ENCODE measurements at places on chromosomes 3 and 15. TPM values are rescaled to one million over a fixed set of nuclear protein-coding genes. Genes with fewer than 3 reads are reported as not detected.

The UROC1 gene
- not detected for total RNA-seq

The THRB gene
- 13.2 TPM for total RNA-seq

The PAQR5 gene
- 22.3 TPM for total RNA-seq

The SERPINI2 gene
- 2.4 TPM for total RNA-seq

The SERINC4 gene
- total RNA-seq, result not detected

GRCh38 chr3:55687526-55687925 is 200.4 kb upstream of the WNT5A start:
- H3K4me1 ChIP-seq, result no peaks in the 10 kb centered on the region
- no peak overlapping the region for H3K4me3 ChIP-seq
- H3K27ac ChIP-seq, result no peak overlapping the region
- DNase-seq, result no peak

DNA sequence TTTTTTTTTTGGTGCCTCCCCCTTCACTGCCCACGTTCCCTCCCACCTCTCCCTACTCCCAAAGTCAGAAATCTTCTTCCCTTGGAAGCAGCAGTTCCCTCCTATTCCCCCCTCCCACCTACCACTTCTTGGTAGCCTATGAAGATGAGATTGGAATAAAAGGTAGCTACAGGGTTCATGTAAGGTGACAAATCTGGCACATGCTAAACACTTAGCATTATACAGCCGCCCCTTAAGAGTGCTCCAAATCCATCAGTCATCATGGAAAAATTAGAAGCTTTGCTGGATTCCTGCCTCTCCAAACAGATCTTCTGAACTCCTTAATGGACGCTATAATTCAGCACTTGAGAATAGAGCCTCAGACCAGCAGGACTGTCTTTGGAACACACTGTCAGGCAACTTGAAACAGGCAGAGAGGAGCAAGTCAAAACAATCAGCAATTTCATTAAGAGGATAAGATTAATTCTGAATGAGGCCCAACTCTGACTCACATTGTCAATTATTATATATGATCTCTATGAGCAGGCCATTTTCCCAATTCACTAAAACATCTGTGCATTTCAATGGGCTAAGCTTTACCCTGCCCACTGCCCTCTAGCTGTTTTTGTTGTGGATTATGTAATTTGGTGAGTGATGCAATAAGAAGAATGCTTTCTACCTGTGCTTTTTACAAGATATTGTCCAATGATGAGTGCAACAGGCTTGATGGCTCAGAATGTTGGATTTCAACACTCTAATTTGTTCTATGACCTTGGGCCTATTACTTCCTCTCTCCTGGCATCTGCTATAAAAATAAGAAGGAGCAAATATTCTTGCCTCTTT is 34.6 kb upstream of the SPRED1 start:
- H3K36me3 ChIP-seq, result no peaks in the 10 kb centered on the region
- H3K4me3 ChIP-seq, result no peak overlapping the region
- DNase-seq, result no peak

- no peak overlapping the region for H3K27ac ChIP-seq
- no peak for DNase-seq
- H3K4me3 ChIP-seq, result no peak overlapping the region
- no peaks in the 10 kb centered on the region for H3K36me3 ChIP-seq
- H3K27me3 ChIP-seq, result no peaks in the 10 kb centered on the region
Measured at GRCh38 chr3:108448593-108448992, 61.8 kb downstream of the MYH15 start.

DNA sequence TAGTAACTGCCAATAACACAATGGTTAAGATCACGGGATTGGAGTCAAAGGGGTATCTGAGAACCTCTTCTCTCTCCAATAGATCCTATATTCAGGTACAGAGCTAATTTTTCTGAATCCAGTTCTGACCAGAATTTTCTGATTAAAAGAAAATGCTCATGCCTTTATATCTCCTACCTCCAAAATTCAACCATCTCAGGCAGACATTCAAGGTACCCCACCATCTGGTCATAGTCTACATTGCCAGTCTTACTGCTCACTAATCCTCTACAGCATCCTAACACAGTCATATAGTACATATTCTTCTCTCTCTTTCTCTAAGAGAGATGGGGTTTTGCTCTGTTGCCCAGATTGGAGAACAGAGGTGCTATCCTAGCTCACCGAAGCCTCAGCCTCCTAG is 59.1 kb downstream of the LSAMP start:
- no peaks in the 10 kb centered on the region for H3K36me3 ChIP-seq
- no peaks in the 10 kb centered on the region for H3K4me1 ChIP-seq
- no peak overlapping the region for H3K27ac ChIP-seq
- no peaks in the 10 kb centered on the region for H3K27me3 ChIP-seq
- H3K4me3 ChIP-seq, result no peak overlapping the region

GRCh38 chr3:71917545-71917944 is 132.6 kb upstream of the PROK2 start:
- H3K27me3 ChIP-seq, result no peaks in the 10 kb centered on the region
- H3K4me3 ChIP-seq, result no peak overlapping the region
- no peaks in the 10 kb centered on the region for H3K4me1 ChIP-seq

GRCh38 chr3:117761703-117762620 is 1052.4 kb downstream of the TUSC7 start:
- no peak for DNase-seq
- H3K4me3 ChIP-seq, result no peak overlapping the region
- no peak overlapping the region for H3K27ac ChIP-seq
- H3K36me3 ChIP-seq, result no peaks in the 10 kb centered on the region
- no peaks in the 10 kb centered on the region for H3K27me3 ChIP-seq

DNA sequence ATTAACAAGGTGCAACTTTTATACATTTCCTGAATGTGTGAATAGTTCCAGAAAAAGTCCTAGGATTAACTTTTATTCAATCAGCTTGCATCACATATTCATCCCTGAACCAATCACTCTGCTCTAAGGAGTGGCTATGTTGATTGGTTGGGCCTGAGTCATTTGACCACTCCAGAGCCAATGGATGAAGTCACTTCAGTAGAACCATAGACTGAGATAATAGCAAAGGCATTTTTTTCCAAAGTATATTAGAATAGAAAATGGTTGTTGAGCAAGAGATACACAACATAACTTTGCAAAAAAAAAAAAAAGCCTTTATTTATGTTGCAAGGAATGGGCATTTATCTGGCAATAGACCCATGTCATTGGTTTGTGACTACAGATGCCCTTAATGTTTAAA is 55.5 kb upstream of the AGTR1 start:
- no peaks in the 10 kb centered on the region for H3K4me1 ChIP-seq
- H3K4me3 ChIP-seq, result no peak overlapping the region
- H3K27me3 ChIP-seq, result no peaks in the 10 kb centered on the region
- no peaks in the 10 kb centered on the region for H3K36me3 ChIP-seq

GRCh38 chr15:84761607-84762131 is 13.3 kb downstream of the ZNF592 start:
- H3K27me3 ChIP-seq, result no peaks in the 10 kb centered on the region
- no peak overlapping the region for H3K4me3 ChIP-seq
- no peaks in the 10 kb centered on the region for H3K36me3 ChIP-seq
- H3K27ac ChIP-seq, result peak overlapping the region; percentile 20
- DNase-seq, result no peak

DNA sequence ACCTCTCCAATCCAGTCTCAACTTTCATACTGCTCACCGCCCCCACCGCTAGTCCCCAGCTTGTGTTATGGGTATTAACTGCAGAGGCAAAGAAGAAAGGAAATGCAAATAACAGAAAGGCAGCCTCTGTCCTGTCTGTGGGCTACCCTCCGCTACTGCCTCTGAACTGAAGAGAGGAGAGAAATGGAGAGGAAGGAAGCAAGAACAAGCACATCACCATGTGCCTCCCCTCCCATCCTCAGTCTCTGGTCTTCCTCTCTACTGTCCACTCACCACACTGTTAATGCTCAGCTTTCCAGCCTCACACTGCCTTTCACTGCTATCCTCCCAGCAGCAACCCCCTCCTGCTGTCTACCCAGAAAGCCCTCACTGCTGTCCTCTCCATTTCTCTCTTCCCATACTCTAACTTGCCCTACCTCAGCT is 139.0 kb upstream of the SLC2A2 start:
- no peak overlapping the region for H3K4me3 ChIP-seq
- no peak for DNase-seq
- peak overlapping the region; percentile 85 for H3K27ac ChIP-seq

DNA sequence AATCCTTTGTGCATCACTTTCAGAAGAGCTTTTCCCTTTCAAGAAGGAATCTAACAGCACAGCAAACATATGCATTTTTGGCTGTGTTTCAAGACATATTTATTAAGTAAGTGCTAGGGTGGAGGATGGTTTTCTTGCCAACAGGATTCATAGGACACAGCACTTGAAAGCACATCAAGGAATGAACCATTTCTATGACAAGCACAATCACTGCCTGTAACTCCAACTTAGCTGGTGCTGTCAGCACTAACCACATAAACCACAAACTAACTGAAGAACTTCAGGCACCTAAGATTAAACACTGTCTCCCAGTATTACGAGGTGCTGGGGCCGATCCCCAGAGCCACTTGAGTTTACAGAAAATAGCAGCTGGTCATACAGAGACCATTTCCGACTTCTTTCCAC is 35.4 kb upstream of the SPRED1 start:
- H3K4me3 ChIP-seq, result no peak overlapping the region
- no peaks in the 10 kb centered on the region for H3K36me3 ChIP-seq
- no peak overlapping the region for H3K27ac ChIP-seq
- no peak for DNase-seq
- no peaks in the 10 kb centered on the region for H3K27me3 ChIP-seq

- H3K27me3 ChIP-seq, result no peaks in the 10 kb centered on the region
- H3K4me3 ChIP-seq, result no peak overlapping the region
- no peaks in the 10 kb centered on the region for H3K36me3 ChIP-seq
- H3K4me1 ChIP-seq, result no peaks in the 10 kb centered on the region
Measured at GRCh38 chr15:28271697-28272260, 50.2 kb downstream of the HERC2 start.

- no peaks in the 10 kb centered on the region for H3K27me3 ChIP-seq
- H3K4me3 ChIP-seq, result no peak overlapping the region
- DNase-seq, result no peak
Measured at GRCh38 chr3:189277711-189278110, 105.9 kb downstream of the TPRG1 start.

- H3K4me3 ChIP-seq, result no peak overlapping the region
- H3K27ac ChIP-seq, result no peak overlapping the region
- H3K27me3 ChIP-seq, result no peaks in the 10 kb centered on the region
- no peak for DNase-seq
- no peaks in the 10 kb centered on the region for H3K4me1 ChIP-seq
Measured at GRCh38 chr3:154304116-154304786, 20.0 kb downstream of the DHX36 start.

GRCh38 chr15:36626984-36627383 is 47.6 kb downstream of the CDIN1 start:
- no peaks in the 10 kb centered on the region for H3K36me3 ChIP-seq
- no peaks in the 10 kb centered on the region for H3K27me3 ChIP-seq
- H3K27ac ChIP-seq, result no peak overlapping the region
- H3K4me3 ChIP-seq, result no peak overlapping the region

- H3K27ac ChIP-seq, result no peak overlapping the region
- no peaks in the 10 kb centered on the region for H3K4me1 ChIP-seq
- H3K27me3 ChIP-seq, result no peaks in the 10 kb centered on the region
- DNase-seq, result no peak
Measured at GRCh38 chr3:98705694-98706093, 57.4 kb upstream of the ST3GAL6 start.

DNA sequence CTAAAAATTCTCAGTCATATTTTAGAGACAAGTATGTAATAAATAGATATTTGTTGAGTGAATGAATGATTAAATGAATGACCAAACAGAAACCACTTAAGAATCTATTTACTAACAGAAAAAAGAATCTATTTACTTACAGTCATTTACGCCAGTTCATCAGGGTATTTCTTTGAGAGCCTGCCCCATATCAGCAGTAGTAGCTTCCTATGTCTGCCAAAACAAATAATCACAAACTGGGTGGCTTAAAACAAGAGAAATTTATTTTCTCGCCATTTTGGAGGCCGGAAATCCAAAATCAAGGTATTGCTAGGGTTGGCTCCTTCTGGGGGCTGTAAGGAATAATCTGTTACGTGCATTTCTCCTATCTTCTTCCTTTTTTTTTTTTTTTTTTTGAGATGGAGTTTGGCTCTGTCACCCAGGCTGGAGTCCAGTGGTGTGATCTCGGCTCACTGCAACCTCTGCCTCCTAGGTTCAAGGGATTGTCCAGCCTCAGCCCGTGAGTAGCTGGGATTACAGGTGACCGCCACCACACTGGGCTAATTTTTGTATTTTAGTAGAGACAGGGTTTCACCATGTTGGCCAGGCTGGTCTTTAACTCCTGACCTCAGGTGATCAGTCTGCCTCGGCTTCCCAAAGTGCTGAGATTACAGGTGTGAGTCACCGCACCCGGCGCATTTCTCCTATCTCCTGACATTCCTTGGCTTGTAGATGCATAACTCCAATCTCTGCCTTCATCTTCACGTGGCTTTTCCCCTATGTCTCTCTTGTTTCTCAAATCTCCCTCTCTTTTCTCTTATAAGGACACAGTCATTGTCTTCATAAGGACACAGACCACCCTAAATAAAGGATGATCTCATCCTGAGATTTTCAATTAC is 65.2 kb upstream of the SPPL2A start:
- DNase-seq, result no peak
- no peaks in the 10 kb centered on the region for H3K36me3 ChIP-seq
- H3K27me3 ChIP-seq, result no peaks in the 10 kb centered on the region
- H3K4me3 ChIP-seq, result no peak overlapping the region

DNA sequence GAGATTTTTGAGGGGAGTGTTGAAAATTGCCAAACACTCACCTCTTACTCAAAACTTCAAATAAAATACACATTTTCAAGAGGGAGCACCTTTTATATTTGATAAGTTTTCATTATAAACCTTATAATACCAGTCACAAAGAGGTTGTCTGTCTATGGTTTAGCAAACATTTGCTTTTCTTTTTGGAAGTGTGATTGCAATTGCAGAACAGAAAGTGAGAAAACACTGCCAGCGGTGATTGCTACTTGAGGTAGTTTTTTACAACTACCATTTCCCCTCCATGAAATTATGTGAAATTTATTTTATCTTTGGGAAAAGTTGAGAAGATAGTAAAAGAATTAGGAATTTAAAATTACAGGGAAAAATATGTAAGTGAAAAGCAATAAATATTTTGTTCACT is 20.1 kb downstream of the DIPK2A start:
- no peak overlapping the region for H3K27ac ChIP-seq
- no peaks in the 10 kb centered on the region for H3K4me1 ChIP-seq
- no peak for DNase-seq
- no peaks in the 10 kb centered on the region for H3K27me3 ChIP-seq

GRCh38 chr3:34109846-34110245 is 311.4 kb downstream of the PDCD6IP start:
- no peaks in the 10 kb centered on the region for H3K27me3 ChIP-seq
- H3K36me3 ChIP-seq, result no peaks in the 10 kb centered on the region
- H3K4me1 ChIP-seq, result no peaks in the 10 kb centered on the region
- no peak overlapping the region for H3K4me3 ChIP-seq
- DNase-seq, result no peak

GRCh38 chr3:67389176-67389575 is 265.2 kb downstream of the SUCLG2 start:
- DNase-seq, result no peak
- H3K4me3 ChIP-seq, result no peak overlapping the region
- H3K4me1 ChIP-seq, result no peaks in the 10 kb centered on the region
- no peak overlapping the region for H3K27ac ChIP-seq

GRCh38 chr3:194386648-194387047 is 12.4 kb downstream of the GP5 start:
- H3K4me1 ChIP-seq, result no peaks in the 10 kb centered on the region
- no peak overlapping the region for H3K4me3 ChIP-seq
- DNase-seq, result no peak

GRCh38 chr3:188111002-188111584 is 42.9 kb upstream of the LPP start:
- no peaks in the 10 kb centered on the region for H3K4me1 ChIP-seq
- H3K36me3 ChIP-seq, result no peaks in the 10 kb centered on the region
- H3K4me3 ChIP-seq, result no peak overlapping the region
- no peak for DNase-seq
- no peak overlapping the region for H3K27ac ChIP-seq
- no peaks in the 10 kb centered on the region for H3K27me3 ChIP-seq

Measured in Peyer's patch (tissue), 4 donors.